Stimulated activated CD8-positive, alpha-beta memory T cell treated with anti-CD3 and anti-CD28 coated beads, Interleukin-15, amount 100 ng/mL, for 4 hours (primary cell): ENCODE measurements at places on chromosomes 5 and 9.

DNA sequence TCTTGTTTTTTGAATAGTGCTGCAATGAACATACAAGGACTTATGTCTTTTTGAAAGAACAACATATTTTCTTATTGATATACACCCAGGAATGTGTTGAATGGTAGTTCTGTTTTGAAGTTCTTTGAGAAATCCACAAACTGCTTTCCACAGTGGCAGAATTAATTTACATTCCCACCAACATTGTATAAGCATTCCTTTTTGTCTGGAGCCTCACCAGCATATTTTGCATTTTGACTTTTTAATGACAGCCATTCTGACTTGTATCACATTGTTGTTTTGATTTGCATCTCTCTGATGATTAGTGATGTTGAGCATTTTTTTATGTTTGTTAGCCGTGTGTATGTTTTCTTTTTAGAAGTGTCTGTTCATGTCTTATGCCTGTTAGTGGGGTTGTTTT, 524.9 kb downstream of the SEMA5A start:
- DNase-seq: no peak

- no peak for DNase-seq
Measured at GRCh38 chr5:137405393-137405792, 93.7 kb downstream of the SPOCK1 start.

GRCh38 chr9:36317766-36318165, 59.5 kb upstream of the GNE start:
- no peak for DNase-seq

DNA sequence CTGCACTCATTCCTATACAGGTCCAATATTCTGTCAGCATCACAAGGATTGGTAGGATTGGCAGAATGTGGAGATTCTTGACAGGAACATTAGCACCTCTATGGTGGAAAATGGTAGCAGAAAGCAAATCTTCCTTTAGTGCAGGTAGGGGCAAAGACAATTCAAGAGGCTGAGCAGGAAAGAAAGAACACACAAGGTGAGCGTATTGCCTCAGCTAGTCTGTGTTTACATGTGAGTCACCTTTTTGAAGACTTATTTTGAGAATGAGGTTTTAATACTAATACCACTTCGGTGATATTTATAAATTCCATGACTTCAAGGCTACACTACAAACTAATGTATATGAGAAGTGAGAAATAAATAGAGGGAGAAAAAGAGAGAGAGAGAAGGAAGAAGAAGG, 717.0 kb downstream of the BRINP1 start:
- no peak for DNase-seq

- no peak for DNase-seq
Measured at GRCh38 chr9:78707080-78707479, 410.2 kb downstream of the PSAT1 start.

DNA sequence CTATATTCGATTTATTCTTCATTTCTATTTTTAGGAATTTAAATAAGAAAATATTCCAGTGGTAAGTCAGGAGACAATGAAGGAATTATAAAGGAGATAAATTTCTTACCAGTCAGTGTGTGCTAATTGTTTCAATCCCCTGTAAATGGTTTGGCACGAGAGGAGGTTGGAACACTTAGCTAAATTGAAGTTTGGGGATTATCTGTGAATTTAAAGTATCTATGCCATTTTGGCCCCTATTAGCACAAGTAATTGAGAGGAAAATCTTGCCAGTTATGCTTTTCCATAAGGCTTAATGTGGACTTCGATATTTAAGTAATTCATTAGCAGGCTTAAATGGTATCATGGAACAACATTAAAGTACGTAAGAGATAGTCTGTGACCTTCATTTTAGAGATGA, 860.8 kb downstream of the PTPRD start:
- DNase-seq: no peak
